H54 (cell line): ENCODE measurements at places on chromosomes 3 and 15.

- DNase-seq: no peak
Observed at GRCh38 chr15:51267051-51267702, 71.2 kb downstream of the CYP19A1 start.

DNA sequence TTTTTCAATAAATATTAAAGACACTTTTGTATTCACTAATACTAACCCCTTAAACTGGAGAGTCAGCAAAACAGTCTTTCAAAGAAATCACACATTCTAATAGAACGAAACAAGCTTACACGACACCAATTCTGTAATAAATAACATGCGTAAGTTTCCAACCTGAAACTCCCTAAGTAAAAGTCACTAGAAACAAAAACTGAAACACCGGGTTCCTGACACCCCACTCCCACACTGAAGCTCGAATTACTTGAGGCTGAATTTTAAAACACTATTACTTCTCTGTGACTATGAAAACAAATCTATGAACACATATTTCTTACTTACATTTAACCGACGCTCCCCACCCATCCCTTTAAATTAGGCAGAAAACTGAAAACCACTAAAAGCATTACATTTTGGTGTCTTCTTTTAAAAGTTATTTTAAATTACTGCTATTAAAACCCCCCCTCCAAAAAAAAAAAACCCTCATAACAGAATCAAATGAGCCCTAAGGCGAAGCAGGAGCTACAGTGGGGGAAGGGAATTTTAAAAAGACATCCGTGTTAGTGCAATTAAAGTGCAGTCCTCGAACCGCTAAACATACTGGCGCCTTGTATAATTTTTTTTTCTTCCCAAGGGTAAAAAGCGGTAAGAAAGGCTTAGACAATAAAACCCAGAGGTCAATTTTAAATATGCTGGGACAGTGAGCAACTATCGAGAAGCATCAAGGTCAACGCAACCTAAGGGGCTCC lies 878 bp downstream of the SPPL2A start:
- DNase-seq: no peak

DNA sequence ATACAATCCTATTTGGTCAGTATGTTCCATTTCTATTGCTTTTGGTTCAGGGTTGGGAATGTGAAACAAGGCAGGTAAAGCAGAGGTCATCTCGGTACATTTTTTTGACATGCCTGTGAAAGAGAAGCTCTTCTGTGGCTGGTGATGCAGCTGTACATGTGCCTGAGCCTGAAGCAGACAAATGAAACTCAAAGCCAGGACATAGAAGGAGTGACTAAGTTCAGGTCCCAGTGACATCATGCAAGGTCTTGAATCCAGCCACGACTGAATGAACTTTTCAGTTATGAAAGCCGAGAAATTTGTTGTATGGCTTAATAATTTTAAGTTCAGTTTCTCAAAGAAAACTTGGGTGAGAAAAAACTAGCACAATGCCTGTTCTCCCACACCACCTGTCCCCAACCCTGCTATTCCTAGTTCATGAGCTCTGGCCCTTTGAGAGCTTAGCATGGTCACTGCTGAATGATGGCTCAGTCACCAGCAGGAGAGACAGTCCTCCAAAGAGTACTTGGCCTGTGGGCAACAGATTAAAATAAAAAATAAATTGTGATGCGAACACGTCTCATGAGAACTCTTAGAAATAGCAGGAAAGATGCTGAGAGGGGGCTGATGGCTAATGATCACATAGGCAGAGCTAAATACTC lies 600.2 kb upstream of the GRM7 start:
- DNase-seq: no peak

DNA sequence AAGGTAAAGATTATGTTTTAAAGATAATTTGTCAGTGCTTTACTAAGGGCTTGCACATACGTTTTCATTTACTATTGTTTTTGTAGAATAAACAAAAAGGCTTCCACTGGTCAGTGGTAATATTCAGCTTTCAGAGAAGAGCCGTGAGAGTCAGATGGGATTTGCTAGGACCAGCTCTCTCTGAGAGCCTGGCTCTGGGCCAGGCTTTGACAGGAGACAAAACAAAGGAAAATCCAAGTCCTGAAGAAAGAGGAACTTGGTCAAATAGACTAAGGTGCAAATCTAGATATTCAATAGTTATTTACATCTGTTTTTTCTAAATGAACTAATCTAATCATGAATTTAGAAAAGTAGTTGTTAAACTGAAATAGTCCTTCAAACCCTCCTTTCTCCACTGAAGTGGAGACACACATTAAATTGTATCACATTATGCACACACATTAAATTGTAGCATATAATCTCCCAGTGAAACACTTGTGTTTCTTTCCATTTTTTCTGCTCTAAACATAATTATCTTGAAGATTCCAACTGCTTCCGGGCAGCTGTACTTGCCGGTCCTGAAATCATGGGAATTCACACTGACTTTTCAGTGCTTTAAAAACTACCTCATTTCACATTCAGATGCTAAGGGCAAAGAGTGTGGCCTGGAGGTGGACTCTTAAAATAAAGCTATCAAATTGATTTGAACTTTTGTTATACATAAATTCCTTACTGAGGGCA lies 55.1 kb upstream of the FILIP1L start:
- DNase-seq: no peak

DNA sequence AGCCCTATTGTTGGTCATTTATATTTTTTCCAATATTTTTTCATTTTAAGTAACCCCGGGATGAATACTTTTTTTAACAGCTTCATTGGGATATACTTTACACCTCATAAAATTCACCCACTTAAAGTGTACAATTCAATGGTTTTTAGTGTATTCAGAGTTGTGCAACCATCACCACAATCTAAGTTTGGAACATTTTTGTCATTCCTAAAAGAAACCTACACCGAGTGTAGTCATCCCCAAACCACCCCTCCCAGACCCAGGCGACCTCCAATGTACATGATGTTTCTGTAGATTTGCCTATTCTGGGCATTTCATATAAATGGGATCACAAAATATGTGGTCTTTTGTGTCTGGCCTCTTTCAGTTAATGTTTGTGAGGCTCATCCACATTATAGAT lies 118.3 kb upstream of the FRMD4B start:
- no peak for DNase-seq

- no peak for DNase-seq
Observed at GRCh38 chr15:41794081-41794480, 19.8 kb downstream of the MAPKBP1 start.

DNA sequence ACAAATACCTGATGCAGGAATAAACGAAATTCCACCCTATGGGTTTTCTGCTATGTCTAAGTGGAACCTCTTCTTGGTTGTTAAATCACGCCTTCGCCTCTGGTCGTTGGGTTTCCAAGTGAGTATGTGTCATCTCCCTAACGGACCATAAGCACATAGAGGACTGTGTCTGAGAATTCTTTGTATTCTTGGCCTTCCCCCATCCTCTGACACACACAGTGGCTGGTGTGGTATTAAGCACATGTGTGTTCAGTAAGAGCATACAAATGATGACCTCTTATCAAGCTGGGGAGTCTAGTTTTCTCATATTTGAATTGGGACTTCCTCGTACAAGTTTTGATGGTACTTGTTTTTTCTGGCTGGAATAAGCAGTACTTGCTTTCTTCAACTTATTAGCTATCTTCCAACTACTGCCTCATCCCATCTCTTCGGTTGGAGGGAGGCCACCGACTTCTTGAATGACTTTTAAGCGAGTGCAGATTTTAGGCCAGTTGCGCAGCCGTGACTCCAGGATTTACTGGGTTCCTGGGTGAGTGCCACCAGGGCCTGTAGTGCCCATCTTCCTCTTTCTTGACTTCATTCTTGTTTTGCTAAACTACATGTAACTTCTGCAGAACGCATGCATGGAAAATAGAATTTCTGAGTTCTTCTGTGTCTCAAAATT lies 240.2 kb downstream of the ADAMTS17 start:
- no peak for DNase-seq

DNA sequence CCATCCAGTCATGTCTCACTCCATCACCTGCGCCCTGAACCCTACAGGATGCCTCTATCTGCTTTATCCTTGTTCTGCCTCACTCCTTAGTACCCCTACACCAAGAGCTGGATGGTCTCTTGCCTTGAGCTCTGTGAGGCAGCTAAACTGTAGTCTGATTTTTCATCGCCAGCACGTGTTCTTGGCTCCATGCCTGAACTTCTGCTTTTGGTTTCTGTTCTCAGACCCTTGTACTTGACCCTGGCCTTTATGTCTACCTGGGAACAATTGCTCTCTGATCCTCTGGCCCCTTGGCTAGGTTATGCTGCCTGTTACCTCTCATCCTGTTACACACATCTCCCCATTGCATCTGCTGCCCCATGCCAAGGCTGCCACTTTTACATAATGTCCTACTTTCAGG lies 318.0 kb upstream of the LMCD1 start:
- DNase-seq: no peak

DNA sequence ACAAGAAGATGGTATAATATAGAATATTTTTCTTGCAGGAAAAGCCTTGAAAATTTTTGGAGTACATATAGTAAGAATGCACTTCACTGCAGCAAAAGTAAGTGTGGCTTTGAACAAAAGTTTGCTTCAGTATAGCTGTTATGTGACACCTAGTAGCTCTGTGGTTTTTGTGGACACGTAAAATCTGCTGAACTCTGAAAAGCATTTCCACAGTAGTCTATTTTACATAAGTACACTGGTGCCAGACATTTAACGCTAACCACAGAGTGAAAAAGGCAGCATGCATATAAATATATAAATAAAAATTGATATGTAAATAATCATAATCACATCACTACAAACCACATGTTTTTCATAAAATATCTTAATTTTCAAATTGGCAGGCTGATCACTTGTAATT lies 39.8 kb downstream of the CGGBP1 start:
- no peak for DNase-seq

- DNase-seq: no peak
Observed at GRCh38 chr3:156554515-156554841, 439 bp downstream of the SSR3 start.

GRCh38 chr15:91553196-91553854 lies 300.2 kb upstream of the SLCO3A1 start:
- no peak for DNase-seq

DNA sequence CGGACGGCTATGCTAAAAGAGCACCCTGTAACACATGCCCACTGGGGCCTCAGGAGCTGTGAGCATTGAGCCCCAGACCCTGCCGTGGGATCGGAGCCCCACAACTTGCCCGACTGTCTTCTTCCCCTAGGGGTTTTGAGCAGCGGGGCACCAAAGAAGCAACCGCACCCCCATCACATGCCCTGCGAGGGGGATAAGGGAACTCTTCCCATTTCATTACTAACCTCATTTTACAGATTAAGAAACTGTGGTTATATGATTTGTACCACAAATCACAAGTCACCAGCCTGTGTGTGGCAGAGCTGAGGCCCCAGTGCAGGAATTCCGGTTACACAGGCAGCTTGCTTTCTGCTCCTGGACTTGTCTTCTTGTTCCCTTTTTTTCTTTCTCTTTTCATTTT lies 86.2 kb downstream of the CD47 start:
- no peak for DNase-seq

DNA sequence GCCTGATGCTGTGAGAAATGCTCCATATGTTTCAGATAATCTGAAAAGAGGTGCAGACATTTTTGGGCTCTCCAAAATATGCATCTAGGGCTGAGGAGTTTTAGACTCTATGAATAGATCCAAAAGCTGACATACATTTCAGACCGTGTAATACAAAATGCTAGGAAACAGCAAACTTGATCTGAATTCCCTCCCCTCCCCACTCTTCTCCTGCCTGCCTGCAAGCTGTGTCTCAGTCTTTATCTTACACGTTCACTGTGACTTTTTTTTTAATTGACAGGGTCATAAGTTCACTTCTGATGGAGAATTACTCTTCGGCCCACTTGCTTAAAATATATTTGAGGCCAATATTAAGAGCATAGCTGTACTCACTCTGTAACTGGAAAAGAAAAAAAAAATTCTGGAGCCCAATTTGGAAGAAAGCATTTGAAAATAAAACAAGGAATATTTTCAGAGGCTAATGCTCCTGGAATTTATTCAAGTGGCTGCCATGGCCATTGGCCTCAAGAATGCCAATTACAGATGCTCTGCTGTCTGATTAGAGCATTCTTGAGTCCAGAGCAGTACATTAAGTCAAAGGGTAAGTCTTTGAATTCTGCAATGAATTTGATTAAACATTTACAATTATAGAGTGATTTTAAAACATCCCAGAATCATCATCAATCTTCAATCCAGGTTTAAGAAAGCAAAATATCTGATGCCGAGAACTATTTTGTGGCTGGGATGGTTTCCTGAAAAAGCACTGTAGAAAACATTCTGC lies 146.2 kb upstream of the SEMA6D start:
- DNase-seq: no peak

- DNase-seq: no peak
Observed at GRCh38 chr15:77656294-77656693, 23.6 kb upstream of the LINGO1 start.

DNA sequence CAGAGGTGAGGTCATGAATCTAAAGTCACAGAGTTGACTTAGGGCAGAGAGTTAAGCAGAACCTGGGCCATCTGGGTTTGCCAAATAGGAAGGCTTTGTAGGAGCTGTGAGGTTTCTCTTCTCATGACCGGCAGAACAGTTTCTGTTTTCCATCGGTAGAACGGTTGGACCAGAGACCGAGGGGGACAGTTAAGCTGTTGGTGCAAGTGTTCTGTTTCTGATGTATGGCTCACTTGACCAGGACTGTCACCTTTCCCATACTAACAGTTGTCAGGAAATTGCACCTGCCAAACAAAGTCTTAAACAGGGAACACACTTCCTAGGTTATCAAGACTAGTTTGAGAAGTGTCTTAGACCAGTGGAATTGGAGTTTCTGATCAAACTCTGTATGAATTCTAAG lies 158.3 kb downstream of the PDCD6IP start:
- no peak for DNase-seq

DNA sequence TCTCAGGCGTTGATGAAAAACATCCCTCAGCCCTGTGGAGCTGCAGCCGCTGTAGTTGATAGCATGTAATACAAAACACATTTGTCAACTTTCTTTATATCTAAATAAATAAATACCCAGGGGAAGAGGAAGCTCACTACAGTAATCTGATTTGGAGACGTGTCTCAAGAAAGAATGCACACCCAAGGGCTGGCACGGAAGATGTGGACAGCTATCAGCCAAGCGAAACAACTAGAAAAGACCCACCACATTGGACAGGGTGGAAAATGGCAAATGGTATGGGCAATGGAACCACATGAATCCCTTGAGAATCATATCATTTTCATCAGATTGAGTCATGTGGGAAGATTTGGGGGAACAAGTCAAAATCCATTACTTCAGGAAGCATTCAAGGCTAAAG lies 43.1 kb upstream of the ALDH1A3 start:
- no peak for DNase-seq

GRCh38 chr3:86578071-86578470 lies 412.9 kb downstream of the VGLL3 start:
- DNase-seq: no peak

GRCh38 chr3:88810455-88810854 lies 297.0 kb upstream of the EPHA3 start:
- no peak for DNase-seq

DNA sequence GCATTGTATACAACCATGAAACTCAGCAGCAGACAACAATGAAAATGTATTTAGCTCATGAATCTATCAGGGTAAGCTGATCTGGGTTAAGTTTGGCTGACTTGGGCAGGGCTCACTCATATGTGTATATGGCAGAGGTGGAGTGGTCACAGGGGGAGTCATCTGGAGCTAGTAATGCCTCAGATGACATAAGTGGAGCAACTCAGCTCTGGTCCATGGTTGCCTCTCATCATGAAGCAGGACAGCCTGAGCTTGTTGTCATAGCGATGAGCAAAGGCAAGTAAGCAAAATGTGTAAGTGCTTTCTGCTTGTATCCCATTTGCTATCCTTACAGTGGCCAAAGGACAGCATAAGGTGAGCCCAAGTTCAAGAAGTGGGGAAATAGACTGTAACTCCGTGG lies 64.5 kb downstream of the ALCAM start:
- DNase-seq: no peak

- no peak for DNase-seq
Observed at GRCh38 chr15:62417439-62417838, 252.4 kb upstream of the C2CD4B start.
